Astrocyte (in vitro differentiated cells and primary cell): ENCODE measurements at places on chromosomes 5 and 9. TPM values are rescaled to one million over a fixed set of nuclear protein-coding genes. Genes with fewer than 3 reads are reported as not detected.

GRCh38 chr9:111854799-111855198 lies 41.8 kb upstream of the UGCG start:
- DNase-seq, result no peak

DNA sequence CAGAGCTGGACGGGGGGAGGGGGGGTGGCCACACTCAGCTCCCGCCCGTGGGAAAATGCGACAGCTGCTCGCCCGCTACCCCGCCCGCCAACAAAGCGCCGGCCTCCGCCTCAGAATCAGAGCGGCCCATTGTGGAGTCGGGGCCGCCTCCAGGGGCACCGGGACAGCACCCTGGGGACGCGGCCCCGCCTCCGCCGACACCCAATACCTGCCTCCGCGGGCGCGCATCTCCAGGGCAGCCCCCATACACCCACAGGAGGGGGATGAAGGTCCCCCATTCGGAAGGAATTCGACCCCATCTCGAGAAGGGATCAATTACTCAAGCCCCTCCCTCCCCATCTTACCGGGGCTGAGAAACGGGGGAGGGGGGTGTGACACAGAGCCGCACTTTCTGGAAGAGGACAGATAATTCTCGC lies 1.3 kb downstream of the NOTCH1 start:
- no peak for DNase-seq

DNA sequence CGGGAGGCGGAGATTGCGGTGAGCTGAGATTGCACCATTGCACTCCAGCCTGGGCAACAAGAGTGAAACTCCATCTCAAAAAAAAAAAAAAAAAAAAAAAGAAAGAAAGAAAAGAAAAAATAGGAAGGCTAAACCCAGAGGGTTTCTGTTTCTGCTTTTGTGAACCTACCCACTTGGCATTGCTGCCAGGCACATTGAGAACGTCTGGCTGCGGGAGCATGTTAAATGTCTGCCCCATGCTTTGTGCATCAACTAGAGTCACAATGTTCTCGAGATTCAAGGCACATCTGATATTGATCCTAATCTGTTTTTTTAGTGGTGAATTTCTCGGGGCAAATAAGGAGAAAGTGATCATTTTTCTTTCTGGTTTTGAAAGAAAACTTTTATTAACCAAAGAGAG lies 2.8 kb downstream of the SLC25A25 start:
- no peak for DNase-seq

The NOXA1 gene
- total RNA-seq, result 0.50 and 0.84 TPM in 2 replicates

The CCIN gene
- 1.1 and 1.9 TPM in 2 replicates for total RNA-seq

DNA sequence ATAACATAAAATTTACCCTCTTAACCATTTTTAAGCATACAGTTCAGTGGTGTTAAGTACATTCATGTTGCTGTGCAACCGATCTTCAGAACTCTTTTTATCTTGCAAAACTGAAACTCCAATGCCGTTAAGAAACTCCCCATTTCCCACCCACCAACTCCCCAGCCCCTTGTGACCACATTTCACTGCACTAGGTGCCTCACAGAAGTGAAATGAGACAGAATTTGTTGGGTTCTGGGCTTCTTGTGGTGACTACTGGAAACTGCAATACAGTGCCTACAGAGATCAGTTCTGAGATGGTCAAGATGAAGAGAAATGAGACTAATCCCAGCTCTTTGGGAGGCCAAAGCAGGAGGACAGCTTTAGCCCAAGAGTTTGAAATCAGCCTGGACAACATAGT lies 202.1 kb upstream of the SLC30A5 start:
- no peak for DNase-seq

DNA sequence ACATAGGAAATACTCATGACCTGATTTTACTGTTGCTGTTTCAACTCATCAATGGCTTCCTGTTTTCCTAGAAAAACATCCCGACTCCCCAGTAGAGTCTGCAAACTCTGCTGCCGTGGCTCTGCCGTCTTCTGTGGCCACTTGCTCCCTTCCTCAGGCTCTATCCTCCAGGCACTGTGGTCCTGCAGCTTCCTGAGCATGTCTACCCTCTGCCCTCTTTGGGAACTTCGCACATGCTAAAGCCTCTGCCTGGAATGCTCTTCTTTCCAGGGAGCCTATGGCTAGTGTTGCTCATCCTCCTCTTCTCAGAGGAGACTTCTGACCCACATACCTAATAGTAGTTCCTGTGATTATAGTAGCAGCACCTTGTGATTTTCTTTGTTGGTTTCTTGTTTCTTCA lies 256.9 kb downstream of the MAN2A1 start:
- no peak for DNase-seq

GRCh38 chr5:378301-378891 lies 56.9 kb downstream of the AHRR start:
- DNase-seq, result peak; percentile 72

DNA sequence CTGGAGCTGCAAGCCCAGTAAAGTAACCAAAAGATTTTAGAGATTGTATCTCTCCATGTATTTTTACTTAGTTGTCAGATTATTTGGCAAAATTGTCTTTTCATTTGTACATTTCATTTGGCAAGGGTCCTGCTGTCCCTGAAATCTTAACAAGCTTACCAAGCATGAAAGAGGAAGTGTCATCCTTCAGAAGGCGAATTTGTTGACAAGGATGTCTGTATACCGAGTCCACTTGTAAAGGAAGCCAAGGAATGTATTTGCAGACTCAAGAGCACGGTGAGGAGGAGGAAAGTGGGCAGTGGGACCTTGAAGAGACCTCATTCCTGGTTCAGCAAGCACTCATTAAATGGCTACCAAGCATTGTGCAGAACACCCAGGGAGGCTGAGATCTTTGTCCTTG lies 7.5 kb upstream of the OTULINL start:
- DNase-seq, result no peak

DNA sequence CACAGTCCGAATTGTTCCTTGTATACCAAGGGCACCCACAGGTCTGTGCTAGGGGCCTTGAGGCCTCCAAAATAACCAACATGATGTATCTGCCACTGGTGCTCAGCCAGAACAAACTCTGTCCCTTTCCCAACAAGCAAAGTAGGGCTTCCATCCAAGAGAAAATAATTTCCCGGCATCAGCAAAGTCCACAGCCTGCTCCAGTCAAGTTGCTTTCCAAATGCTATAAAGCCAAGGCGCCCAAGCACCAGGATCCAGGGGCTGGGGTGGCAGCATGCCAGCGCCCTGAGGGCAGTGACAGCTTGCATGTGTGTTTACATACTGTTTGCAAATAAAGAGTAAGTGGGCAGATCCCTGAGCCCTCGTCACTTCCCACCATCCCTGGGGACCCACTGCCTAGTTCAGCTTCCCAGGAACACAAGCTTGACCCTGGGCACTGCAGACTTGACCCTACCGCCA lies 155.9 kb downstream of the ERCC6L2 start:
- DNase-seq, result no peak

DNA sequence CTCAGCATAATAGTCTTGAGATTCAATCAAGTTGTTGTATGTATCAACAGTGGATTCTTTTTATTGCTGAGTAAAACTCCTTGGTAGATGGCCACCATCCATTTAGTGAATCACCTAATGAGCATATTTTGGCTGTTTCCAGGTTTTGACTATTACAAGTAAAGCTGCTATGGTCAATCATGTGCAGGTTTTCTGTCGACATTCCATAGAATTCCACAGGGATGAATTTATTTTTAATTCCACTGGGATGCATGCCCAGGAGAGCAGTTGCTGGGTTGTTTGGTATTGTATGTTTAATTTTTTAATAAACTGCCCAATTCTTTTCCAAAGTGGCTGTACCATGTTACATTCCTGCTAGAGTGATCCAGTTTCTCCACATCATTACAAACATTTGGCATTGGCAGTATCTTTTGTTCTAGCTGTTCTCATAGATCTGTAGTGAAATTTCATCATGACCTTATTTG lies 10.5 kb upstream of the S1PR3 start:
- DNase-seq, result peak; percentile 93

- DNase-seq, result no peak
These were observed 126.1 kb upstream of the POC5 start for GRCh38 chr5:75843319-75843718.

- no peak for DNase-seq
These were observed 20.5 kb downstream of the MVB12B start for GRCh38 chr9:126347093-126347492.

The KIAA0825 gene
- total RNA-seq, result 2.5 and 2.9 TPM in 2 replicates

GRCh38 chr9:35611230-35611797 lies 6.3 kb downstream of the TESK1 start:
- DNase-seq, result peak; percentile 19

DNA sequence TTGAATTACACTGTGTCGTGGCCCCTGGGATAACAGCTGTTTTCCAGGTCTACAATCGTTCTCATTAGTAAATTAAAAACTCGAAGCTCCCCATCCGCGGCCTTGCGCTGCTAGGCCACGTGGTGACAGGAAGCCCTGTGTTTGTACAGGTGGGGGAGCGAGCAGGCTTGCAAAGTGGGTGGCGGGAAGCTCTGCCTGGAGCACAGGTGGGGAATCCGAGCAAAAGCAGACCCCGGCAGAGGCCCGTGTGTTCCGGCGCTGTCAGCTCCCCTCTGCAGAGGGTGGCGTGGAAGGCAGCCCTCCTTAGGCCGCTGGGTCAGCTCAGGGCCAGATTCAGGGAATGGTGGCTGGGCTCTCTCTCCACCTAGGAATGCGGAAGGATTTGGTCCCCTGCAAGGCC lies 59.5 kb upstream of the ERCC6L2 start:
- no peak for DNase-seq

DNA sequence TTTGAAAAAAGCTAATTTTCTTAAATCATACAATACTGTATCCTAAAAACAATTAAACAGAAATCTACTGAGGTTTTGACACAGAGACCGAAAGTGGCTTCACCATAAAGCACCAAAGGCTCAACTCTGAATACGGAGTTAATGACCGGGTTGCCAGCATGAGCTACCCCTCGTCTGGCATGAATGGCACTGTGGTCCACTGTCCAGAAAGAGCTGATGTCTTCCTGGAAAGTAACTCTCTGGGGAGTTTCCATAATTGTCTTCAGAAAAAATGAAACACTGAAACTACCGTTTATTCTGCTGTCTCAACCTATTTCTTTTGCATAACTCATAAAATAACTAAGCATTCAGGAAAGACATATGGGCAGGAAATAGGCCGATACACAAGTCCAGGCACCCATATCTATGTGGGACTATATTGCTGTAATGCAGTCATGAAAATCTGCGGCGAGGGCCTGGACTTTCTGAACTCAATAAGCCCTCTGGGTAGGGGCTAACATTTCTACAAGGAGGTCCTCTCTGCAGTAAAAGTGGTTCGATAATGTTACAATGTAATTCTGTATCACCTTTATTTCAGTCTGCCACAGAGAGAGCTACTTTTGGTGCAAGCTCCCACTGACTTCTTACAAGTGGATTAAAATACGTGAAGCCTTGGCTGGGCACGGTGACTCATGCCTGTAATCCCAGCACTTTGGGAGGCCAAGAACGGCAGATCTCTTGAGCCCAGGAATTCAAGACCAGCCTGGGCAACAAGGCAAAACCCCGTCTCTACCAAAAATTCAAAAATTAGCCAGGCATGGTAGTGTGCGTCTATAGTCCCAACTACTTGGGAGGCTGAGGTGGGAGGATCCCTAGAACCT lies 52.4 kb downstream of the ANKH start:
- no peak for DNase-seq

GRCh38 chr9:129289131-129289731 lies 111.2 kb upstream of the IER5L start:
- no peak for DNase-seq

The SEMA5A gene
- total RNA-seq, result 13.8 and 15.3 TPM in 2 replicates

The COL5A1 gene
- total RNA-seq, result 1,055 and 1,568 TPM in 2 replicates

GRCh38 chr5:146016764-146017484 lies 80.5 kb downstream of the SH3RF2 start:
- DNase-seq, result no peak

GRCh38 chr9:19373527-19373926 lies 6.5 kb downstream of the RPS6 start:
- no peak for DNase-seq

The PCDHB10 gene
- total RNA-seq, result 6.4 and 7.0 TPM in 2 replicates

DNA sequence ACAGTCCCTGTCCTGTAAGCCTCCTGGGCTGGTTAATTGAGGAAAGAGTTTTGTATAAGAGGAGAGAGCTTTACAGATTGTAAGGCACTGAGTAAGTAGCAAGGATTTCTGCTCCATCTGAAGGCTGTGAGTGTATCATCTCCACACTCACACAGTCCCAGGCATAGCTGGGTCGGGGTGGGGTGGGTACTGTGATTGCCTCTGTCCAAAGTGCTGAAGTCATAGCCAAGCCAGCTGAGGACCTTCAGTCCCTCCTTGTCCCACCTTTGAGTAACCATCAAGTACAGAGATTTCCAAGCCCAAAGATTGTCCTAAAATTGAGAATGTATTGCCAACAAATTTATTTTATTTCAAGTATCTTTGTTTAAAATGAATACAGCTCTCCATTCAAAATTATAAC lies 5.5 kb upstream of the DNAJB5 start:
- no peak for DNase-seq

The CARTPT gene
- total RNA-seq, result not detected in 2 replicates

- DNase-seq, result no peak
These were observed 31.9 kb upstream of the F2R start for GRCh38 chr5:76683816-76684731.

The SLCO4C1 gene
- total RNA-seq, result 0.22 and 0.23 TPM in 2 replicates

The ZBED3 gene
- 6.0 and 7.9 TPM in 2 replicates for total RNA-seq

DNA sequence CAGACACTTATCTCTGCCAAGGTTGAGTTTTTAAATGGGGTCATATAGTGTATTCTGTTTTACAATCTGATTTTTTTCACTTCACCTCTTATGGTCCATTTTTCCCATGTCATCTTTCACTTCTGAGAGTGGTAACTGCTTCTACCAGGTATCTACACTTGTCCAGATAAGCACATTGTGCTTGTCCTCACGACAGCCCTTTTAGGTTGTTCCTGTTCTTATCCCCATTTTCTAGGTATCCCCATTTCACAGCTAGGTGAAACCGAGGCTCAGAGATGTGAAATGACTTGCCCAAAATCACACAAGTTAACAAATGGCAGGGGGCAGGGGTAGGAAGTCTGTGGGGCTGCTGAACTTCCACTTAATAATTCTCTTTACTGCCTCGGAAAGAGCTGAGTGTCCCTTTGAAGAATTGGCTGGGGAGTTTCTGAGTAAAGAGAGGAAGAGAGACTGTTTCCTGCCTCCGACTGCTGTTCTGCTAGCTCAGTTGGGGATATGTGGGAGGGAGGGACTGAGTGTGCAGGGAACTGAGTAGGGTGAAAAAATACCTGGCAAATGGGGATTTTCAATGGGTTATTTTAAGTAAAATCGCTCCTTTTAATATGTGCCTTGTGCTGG lies 255.4 kb downstream of the GRIA1 start:
- DNase-seq, result no peak

DNA sequence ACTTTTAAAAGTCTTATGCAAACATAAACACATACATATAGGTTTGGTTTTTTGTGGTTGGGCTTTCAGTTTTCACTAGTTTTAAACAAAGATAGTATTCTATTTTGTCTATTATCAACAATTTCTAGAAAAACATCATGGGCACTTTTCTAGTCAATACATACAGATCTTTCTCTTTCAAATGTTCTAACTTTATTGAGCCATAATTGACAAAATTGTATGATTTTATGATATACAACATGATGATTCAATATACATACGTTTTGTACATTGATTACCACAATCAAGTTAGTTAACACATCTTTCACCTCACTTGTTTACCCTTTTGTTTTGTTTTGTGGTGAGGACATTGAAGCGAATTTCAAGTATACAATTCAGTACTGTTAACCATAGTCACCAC lies 265.9 kb downstream of the MCTP1 start:
- no peak for DNase-seq
